HFFc6 (cell line): ENCODE measurements at places on chromosomes 13 and 19.

GRCh38 chr13:23986619-23987018 is 89.3 kb upstream of the C1QTNF9B start:
- peak; percentile 69 for DNase-seq

GRCh38 chr13:52994051-52994450 is 34.6 kb upstream of the OLFM4 start:
- no peak for DNase-seq

DNA sequence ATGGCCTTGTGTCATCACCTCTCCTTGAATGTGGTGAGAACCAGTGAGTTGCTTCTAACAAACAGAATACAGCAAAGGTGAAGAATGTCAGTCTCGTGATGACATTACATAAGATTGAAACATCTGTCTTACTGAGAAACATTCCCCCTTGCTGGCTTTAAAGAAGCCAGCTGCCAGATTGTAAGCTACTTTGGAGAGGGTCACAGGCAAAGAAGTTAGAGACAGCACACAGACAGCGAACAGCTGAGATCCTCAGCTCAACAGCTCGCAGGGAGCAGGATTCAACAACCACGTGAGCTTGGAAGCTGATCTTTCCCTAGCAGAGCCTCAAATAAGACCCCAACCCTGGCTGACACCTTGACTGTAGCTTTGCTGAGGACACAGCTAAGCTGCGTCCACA is 367.9 kb downstream of the LIG4 start:
- DNase-seq: no peak

- DNase-seq: no peak
These were observed 36.1 kb downstream of the KLF2 start for GRCh38 chr19:16360738-16361137.

DNA sequence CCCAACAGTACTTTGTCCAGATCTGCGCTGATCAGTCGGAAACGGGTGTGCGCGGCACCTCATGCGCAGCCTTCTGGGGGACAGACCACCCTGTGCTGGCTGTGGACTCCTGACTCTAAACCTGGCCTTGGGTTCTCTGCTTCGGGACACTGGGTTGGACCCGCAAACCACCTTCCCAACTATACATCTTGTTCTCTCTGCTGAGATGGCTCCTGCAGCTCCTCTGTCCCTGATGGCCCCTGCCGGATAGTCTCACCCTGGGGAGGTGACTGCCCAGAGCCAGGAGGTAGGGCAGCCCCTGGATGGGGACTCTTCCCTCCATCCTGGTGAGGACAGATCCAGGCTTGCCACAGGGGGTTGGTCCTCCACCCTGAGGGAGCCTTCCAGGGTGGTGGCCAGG is 23.3 kb downstream of the RFX1 start:
- no peak for DNase-seq

DNA sequence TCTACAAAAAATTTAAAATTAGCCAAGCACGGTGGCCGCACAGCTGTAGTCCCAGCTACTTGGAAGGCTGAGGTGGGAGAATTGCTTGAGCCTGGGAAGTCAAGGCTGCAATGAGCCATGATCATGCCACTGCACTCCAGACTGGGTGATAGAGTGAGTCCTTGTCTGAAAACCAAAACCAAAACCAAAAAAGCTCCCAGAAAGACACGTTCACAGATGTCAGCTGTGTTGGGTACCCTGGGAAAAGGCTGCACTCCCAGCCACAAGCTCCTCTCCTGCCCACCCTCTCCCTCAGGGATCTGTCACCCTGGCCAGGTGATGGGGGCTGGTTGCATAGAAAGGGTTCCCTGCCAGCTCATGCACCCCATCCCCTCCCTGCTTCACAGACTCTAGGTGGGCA is 53.3 kb downstream of the RNF6 start:
- no peak for DNase-seq

- DNase-seq: no peak
These were observed 892.3 kb downstream of the OLFM4 start for GRCh38 chr13:53920916-53921315.

DNA sequence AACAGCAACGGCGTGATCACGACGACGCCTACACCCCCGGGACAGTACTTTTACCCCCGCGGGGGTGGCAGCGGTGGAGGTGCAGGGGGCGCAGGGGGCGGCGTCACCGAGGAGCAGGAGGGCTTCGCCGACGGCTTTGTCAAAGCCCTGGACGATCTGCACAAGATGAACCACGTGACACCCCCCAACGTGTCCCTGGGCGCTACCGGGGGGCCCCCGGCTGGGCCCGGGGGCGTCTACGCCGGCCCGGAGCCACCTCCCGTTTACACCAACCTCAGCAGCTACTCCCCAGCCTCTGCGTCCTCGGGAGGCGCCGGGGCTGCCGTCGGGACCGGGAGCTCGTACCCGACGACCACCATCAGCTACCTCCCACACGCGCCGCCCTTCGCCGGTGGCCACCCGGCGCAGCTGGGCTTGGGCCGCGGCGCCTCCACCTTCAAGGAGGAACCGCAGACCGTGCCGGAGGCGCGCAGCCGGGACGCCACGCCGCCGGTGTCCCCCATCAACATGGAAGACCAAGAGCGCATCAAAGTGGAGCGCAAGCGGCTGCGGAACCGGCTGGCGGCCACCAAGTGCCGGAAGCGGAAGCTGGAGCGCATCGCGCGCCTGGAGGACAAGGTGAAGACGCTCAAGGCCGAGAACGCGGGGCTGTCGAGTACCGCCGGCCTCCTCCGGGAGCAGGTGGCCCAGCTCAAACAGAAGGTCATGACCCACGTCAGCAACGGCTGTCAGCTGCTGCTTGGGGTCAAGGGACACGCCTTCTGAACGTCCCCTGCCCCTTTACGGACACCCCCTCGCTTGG is 966 bp downstream of the JUNB start:
- no peak for DNase-seq

GRCh38 chr19:46902402-46902766 is 41.6 kb downstream of the ARHGAP35 start:
- no peak for DNase-seq

DNA sequence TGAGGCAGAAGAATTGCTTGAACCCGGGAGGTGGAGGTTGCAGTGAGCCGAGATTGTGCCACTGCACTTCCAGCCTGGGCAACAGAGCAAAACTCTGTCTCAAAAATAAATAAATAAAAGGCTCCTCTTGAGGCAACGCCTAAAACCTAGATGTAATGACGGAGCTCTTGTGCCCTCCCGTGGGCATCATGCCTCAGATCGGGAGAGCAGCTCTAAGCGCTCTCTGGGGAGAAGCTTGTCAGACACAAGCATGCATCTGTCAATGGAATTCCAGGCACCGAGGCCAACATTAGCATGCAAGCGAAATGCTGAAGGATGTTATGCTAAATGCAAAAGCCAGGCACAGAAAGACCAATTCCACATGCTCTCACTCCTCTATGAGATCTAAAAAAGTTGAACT is 45.6 kb upstream of the MRI1 start:
- no peak for DNase-seq
